ENCODE measurements at places on chromosomes 1 and 21.

DNA sequence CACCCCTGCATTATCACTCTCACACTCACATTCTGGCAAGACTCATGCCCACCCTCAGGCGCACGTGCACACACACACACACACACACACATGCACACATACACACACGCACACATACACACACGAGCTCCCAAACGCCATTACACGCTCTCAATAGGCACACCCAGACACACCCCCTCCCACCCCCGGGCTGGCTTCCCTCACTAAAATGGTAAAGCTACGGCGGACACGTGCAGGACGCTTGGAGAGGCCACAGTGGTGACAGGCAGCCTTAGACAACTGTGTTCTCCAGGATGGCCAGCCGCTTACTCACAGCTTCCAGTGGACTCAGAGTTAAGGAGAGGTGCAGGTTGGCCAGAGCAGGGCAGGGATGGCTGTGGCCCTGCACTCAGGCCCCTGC, 10.1 kb downstream of the MATN1 start:
- peak; percentile 43 for DNase-seq

DNA sequence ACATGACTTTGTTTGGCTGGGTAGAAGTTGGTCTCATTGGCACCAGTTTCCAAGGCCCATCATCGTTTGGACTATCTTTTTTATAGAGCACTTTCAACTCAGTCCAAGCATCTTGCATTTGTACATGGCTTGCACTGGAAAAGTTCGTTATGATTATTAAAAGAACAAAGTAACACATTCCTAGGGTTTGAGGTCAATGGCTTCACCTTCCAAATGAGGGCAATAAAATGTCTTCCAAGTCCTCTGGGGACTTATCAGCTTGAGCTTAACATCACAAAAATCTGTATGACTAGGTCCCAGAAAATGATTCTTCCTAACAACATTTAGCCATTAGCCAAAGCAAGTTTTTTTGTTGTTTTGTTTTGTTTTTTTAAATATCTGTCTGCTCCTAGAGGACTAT, 610.8 kb downstream of the LMO4 start:
- DNase-seq = peak; percentile 26

DNA sequence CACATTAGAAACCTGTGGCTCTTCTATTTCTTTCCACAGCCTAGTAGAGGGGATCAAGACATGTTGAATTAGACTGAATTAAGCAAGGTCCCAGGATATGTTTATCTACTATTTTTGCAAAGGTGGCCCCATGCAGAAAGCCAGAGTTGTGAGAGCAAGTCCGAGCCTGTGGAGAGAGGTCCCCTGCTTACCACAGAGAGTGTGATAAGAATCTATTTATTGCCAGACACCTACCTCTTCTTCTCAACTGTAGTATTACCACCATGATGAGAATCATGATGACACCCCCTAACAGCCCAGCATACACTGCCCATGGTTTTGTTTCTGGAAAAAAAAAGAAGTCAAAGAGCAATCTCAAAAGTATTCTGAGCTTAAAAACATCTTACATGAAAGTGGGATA, 23.0 kb downstream of the SLAMF1 start:
- DNase-seq = no peak

DNA sequence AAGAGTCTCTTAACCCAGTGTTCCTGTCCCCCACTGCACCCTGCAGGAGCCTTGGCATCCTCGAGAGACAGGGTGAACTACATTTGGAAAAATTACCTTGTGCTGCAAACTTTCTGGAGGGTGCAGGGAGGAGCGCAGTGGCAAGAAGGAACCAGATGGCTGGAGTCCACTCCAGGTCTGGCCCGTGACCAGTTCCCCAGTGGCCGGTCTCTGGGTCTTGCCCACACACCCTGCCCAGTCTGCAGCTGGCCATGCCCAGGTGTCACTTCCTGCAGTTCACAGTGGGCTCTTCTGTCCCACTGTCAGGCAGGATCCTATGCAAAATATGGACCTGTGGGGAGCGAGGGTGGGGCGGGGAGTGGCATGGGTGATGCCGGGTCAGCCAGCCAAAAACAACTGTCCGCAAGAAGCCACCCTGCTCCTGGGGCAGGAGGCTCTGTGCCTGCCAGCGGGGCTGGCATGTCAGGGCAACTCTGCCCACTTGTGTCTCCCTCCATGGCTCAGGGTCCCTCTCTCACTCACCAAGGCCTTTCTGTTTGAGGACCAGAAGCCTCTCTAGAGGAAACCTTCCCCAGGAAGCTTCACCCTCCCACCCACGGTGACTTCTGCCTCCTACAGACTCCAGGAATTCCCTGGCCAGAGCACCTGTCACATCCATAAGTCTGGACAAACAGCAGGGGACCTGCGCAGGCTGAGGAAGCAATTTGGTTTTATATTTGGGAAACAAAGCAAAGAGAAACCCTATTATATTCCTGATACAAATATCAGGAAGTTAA, 55.6 kb downstream of the KIF21B start:
- no peak for DNase-seq

DNA sequence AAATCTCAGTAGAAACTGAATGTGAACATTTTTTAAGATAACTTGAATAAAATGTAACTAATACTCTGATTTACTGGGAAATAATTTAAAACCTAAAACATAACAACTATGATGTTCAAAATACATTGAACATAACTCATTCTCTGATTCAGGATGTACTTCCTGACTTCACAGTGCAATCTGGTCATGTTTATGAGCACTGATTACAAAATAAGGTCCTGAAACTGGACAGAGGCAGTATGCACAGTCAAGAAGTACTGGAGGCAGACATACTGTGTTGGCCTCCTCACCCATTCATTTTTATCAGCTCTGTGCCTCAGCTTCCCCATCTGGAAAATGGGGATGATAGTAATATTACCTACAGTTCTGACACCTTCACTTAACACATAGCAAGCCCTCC, 651.3 kb downstream of the PTPRC start:
- no peak for DNase-seq

DNA sequence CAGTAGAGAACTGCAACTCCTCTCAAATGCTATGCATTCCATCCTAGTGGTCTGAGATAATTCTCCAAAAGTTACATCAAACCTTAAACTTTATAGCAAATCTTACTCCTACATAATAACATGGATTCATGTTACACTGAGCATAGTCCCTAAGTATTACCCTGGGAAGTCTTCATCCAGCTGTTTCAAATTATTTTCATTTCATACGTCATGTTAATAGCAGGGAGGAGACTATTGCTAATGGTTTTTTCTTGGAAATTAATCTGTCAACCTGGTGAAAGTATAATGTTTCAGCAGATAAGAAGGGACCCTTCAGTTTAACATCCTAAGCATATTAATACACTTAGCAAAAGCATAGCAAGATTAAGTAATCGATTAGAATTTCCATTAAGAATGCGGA, 318.1 kb downstream of the USP25 start:
- DNase-seq = no peak

DNA sequence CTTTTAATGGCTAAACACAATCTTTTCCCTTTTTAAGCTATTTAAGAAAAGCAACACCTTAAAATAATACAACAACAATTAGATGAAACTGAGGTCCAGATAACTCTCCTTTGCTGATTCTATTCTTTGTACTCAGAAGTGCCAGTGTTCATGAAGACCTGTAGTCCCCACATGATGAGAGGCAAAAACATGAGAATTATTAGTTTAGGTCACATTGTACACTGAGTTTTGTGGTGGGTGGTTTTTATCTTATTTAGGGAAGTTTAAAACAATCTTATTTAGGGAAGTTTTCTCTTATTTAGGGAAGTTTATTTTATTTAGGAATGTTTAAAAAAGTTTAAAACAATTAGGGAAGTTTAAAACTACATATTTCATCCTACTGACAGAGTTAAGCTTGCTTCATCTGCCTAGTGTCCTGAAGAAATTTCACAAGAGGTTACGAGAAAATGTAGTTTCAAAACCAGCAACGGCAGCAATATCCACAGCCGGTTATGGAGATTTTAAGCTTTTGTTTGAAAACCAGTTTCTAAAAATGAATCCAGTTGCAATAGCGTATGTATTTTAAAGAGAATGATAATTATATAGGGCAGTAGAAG, 7.8 kb upstream of the OR14I1 start:
- DNase-seq = no peak

- peak; percentile 18 for DNase-seq
These were observed 35.4 kb downstream of the ENAH start for GRCh38 chr1:225617479-225617878.

DNA sequence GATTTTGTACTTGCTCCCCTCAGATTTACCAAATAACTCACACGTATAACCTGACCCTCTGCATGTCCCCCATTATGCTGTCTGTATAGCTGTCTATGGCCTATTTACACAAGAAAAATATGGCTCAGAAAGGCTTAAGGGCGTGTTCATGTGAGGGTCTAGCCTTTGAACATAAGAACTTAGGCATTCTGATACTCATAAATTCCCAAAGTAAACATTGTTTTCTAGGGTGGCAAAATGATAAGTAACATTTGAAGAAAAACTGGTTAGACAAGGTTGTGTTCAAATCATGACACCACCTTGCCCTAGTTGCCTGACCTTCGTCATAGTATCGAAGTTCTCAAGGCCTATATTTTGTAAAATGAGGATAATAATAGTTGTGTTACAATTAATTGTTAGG, 394.6 kb downstream of the LRRIQ3 start:
- DNase-seq = no peak

DNA sequence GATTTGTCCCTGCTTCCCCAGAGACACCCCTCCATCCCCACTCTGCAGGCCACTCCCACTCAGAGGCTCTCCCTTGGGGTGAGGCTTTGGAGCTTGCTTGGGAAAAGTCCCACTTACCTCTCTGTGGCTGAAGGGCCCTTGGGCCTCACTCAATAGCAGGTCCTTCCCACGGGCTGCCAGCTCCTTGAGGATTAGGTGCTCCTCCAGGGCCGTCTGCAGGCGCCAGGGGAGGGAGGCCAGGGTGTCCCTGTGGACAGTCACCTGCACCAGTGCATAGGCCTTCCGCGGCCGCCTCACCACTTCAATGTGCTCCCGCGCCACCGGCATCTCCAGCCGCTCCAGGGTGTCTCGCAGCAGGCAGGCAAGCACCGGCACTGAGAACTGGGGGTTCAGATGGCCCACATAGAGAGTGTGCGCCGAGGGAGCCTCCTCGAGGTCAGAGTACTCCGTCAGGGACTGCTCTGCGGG, 1.4 kb downstream of the SLFNL1 start:
- no peak for DNase-seq

- DNase-seq = no peak
These were observed 38.7 kb downstream of the GPR161 start for GRCh38 chr1:168097921-168098528.

- no peak for DNase-seq
These were observed 99.6 kb downstream of the ZBTB18 start for GRCh38 chr1:244150665-244151064.

GRCh38 chr21:32613436-32614043, 1.4 kb upstream of the CFAP298 start:
- no peak for DNase-seq

DNA sequence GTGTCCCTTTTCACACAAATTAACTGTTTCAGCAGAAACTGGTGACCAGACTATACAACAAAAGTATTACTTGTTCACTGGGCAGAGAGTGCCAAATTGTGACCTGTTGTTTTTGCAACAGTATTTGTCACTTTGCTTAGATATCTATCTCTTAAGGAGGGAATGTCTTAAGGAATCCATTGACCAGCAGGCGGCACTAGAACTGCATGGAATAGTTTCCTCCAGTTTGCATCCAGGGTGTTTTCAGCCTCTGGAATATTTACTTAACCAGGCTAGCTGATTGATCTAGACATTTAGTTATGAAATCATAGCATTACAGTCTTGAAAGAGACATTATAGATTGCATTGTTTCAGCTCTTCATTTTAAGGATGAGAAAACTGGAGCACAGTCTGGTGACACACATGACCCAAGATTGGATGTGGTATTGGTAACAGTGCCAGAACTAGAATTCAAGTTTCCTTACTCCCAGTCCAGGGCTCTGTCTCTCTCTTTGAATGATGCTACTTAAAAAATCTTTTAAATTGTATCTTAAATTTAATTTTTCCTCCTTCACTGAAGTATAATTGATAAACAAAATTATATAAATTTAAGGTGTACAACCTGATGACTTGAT, 16.9 kb downstream of the RPTN start:
- DNase-seq = peak; percentile 62

DNA sequence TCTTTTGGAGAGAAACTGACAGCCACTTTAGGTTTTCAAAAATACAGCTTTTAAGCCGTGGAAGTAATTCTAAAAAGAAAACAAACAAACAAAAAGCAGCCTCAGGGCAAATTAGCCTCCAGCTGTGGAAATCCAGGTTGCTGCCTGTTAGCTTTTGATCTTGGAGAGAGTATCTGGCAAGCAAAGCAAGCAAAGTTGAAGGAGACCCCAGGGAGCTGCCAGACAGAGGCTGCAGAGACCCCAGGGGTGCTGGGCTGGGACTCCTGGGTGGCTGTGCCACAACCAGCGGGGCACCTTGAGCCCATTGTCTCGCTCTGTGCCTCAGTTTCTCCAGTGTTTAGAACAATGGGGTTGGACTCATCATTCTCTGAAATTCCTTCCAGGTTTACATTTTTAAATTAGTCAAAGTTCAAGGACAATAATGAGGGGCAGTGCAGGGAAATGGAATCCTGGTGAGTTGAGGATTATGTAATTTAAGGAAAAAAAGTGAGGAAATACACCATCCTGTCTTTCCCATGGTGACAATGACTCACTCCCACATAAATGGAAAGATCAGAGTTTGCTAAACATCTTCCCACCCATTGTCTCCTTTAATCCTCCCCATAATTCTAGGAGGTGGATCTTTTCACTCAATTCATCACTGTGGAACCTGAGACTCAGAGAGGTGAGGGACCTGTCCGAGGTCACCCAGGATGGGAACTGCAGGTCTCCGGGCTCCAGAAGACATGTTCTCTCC, 480.5 kb downstream of the MATN1 start:
- DNase-seq = no peak

DNA sequence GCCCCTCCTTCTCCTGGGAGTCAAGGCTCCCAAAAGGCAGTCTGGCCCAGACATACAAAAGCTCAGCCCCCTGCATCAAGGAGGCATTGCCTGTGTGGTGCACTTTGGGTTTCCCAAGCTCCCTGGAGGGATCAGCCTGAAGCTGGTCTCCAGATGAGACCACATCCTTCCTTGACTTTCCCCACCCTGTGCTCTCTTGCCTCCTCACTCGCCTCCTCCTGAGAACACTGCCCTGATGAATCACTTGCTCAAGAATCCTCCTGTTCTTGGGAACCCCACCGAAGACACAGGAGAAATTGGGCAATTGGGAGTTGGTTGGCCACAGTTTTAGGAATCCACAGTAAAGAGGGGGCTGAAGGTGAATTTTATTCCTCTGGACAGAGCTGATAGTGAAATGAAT, 34.8 kb upstream of the LYST start:
- DNase-seq = peak; percentile 45

DNA sequence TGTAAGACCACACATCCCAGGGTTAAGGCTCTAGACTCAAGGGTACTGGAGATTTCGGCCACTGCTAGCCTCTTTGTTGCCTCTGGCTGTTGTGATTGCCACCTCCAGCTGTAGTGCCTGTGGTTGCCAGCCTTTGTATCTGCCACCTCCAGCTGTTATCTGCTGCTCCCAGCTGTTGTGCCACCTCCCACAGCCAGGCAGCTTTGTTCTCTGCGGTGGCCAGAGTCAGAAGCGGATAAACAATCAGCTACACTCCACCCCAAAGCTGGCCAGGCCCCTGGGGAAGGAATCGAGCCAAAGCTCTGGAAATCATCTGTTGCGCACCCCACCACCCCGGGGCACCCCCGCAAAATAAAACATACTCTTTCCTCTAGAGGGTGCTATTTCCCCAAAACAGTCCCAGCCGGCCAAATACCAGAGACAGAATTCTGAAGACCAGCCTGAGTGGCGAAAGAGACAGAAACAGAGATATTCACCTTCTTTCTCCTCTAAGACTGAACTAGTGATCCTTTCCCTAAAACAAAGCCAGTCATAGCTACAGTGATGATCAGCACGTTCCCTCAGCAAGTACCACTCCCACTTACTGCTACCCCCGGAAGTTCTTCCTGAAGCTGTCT, 14.8 kb upstream of the PIGM start:
- peak; percentile 85 for DNase-seq

Measured in AG20443 (cell line).